SJSA1 (cell line): ENCODE measurements at places on chromosomes 6 and 20.

DNA sequence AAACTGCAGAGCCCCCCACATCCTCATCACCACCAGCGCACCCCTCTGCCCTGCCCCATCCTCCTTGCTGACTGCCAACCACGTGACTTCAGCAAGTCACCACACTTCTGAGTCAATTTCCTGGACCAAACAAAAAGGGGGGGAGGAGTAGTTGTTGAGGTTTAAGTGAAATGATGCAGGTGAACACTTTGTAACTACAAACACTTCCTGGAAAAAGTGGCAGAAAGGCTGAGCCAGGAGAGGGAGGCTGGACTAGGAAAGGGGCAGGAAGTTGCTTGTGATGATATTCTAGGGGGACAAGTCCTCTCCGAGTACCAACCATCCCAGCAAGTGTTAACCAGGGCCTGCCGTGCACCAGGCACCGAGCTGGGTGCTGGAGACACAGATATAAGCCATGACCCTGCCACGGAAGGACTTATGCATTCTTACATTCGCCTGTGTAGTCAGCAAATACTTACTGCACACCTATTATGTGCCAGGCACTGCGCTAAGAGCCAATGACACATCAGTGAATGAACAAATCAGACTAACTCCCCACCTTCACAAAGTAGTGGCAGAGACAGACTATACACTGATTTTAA is 67.3 kb downstream of the PREX1 start:
- DNase-seq = no peak

- no peak for DNase-seq
Observed at GRCh38 chr6:13841936-13842335, 27.6 kb upstream of the MCUR1 start.

DNA sequence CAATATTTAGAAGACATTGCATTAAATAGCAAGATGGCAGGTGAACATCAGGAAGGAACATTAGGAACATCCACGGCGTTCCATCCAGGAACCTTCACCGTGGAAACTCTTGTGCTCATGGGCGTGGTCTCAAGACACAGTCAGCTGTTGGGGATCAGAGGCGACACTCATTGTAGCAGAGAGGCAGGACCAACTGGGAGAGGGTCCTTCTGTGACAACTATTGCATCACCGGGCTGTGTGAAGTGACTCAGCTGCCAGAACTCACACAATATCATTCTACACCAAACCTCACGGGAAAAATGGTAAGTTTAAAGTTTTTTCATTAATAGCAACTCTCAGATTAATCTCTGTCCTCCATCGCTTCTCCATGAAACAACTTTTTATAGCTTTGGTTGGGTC is 334.8 kb upstream of the SULF2 start:
- DNase-seq = no peak

DNA sequence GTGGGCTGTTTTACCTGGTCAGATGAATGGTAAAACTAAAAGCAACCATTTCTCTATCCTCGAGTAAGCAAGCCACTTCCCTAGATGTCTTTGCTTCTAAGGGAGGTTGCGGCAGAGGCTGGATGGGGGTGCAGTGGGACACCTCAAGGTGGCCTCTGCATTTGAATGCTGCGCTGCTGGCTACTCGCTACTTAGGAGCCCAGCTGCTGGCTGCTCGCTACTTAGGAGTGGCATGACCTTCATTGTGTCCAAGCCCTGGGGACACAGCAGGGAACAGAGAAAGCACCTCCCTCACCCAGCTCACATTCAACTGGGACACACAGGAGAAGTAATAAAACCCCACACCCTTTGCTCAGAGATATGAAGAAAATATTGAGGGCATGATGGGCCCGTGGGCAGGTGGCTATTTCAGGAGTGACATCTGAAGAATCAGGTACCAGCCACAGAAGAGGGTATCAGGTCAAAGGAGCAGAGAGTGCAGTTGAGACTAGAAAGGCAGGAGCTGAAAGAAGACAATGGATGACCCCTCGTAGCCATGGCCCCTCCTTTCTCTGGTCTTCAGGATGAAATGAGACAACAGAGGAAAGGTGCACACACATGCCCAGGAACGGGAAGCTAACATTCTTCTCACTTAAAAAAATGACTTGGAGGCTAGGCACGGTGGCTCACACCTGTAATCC is 149.4 kb downstream of the ZMYND8 start:
- DNase-seq = no peak

DNA sequence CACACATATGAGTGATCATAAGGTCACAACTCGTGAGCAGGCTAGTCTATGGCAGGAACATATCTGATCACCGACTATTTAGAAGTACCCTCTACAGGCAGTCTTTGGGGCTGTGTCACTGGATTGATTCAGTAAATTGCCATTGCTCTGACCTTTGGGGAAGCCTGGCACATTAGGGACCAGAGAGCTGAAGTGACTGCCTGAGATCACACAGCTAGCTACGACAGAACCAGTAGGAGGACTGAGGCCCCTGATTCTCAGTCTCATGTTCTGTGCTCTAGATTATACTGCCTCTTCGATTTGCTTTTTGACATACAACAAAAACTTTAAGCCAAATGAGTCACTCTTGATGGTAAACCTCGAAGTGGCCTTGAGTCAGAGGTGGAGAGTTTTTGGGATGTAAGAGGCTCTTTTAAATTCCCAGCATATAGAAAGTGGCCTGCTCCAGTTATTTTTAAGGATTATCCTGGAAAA is 247.5 kb upstream of the SUPT3H start:
- no peak for DNase-seq

GRCh38 chr20:17171746-17172280 is 55.0 kb upstream of the PCSK2 start:
- no peak for DNase-seq

GRCh38 chr6:33057222-33058150 is 16.0 kb downstream of the HLA-DPA1 start:
- no peak for DNase-seq

GRCh38 chr6:52475307-52475706 is 55.2 kb downstream of the EFHC1 start:
- DNase-seq = no peak

DNA sequence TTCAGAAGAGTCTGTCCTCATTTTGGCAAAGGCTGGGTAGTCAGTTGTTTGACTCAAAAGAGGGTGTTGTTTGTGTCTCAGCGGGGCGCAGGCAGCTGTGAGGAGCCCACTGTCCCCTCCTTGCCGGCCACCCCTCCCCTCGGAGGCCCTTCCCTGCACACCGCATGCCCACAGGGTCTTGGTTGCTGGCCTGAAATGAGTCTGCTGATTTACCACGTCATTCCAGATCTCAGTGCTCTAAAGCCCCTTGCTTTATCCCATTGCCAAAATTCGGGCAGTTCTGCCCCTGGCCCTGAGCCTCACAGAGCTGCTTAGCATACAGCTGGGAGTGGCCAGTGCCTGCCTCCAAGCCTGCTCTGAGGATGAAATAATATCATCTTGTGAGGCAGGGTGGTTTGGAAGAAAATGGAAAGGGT is 220.7 kb downstream of the UST start:
- no peak for DNase-seq

- no peak for DNase-seq
Observed at GRCh38 chr6:84554706-84555105, 209.7 kb downstream of the TBX18 start.
